ENCODE measurements at places on chromosomes 1 and 21. TPM values are rescaled to one million over a fixed set of nuclear protein-coding genes. Genes with fewer than 3 reads are reported as not detected.

KRTAP7-1 gene
- total RNA-seq, result not detected

DNA sequence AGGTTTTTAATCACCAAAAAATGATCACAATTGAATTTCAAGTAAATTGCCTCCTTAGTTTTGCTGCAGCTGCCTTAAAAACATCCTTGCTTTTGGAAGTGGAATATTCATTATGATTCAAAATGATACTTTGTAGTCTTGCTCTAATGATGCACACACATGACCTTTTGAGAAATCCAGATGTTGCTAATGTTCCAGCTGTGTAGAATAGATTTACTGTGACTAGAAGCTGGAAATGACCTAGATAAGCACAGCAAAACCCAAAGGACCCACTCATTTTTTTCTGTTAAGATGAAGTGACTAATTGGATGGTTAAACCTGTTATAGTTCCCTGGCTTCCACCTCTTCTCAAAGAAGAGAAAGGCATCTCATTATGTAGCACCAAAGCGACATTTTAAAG lies 64.6 kb upstream of the RALGPS2 start:
- peaks cover 5% of the 10 kb centered on the region for H3K4me1 ChIP-seq
- H3K27me3 ChIP-seq, result no peaks in the 10 kb centered on the region
- H3K4me3 ChIP-seq, result no peak overlapping the region
- H3K36me3 ChIP-seq, result no peaks in the 10 kb centered on the region

DNA sequence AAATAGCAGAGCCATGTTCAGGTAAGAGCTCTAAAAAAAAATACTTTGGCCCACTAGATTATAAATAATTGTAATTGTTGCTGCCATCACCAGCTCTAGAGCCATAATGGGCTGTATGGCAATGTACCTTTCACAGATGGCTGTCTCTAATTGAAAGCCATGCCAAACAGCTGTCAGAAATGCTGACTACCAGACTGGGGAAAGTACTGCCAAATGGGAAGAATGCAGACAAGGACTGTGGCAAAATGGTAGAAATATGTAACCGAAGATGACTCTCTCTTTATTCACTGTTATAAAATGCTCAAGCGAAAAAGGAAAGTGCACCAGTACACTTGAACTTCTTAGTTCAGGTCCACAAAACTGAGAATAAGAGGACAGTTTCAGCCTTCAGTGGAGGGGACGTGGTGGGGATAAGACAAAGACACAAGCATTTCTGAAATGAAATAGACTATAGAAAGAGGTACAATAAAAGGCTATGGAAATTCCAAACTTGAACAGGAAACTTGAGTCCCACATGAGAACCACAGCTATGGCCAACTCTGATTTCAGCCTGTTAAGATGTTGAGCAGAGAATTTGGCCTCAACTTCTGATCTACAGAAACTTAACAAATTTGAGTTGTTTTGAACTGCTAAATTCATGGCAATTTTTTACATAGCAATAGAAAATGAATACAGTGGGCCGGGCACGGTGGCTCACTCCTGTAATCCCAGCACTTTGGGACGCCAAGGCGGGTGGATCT lies 46.5 kb upstream of the LPGAT1 start:
- no peak for DNase-seq
- no peaks in the 10 kb centered on the region for H3K4me1 ChIP-seq
- no peaks in the 10 kb centered on the region for H3K27me3 ChIP-seq
- no peak overlapping the region for H3K27ac ChIP-seq

GRCh38 chr1:44453798-44454349 lies 48.8 kb downstream of the RNF220 start:
- H3K27ac ChIP-seq, result no peak overlapping the region
- H3K27me3 ChIP-seq, result no peaks in the 10 kb centered on the region
- H3K36me3 ChIP-seq, result no peaks in the 10 kb centered on the region

LCE1A gene
- not detected for total RNA-seq
